ENCODE measurements at places on chromosomes 7 and 10.

GRCh38 chr7:147664541-147664940 is 926.0 kb upstream of the C7orf33 start:
- no peak for DNase-seq

DNA sequence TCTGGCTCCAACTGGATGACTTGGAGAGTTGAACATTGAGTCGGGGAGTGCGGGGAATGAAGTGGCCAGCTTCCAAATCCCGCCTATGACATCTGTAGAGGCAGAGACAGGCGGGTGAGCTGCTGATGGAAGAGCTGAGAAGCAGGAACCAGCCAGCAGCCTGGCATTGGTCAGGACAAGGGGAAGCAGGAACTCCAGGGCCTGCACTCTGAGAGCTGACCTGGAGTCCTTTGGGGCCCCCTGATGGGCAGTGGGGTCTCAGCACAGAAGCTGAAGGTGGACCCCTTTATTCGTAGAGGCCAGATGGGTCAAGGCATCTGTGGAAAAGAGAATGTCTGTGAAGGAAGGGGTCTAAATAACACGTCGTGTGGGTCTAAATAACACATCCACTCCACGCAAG is 57.0 kb downstream of the SEC61G start:
- DNase-seq, result no peak

GRCh38 chr10:48291190-48291589 is 15.3 kb upstream of the MAPK8 start:
- no peak for DNase-seq

DNA sequence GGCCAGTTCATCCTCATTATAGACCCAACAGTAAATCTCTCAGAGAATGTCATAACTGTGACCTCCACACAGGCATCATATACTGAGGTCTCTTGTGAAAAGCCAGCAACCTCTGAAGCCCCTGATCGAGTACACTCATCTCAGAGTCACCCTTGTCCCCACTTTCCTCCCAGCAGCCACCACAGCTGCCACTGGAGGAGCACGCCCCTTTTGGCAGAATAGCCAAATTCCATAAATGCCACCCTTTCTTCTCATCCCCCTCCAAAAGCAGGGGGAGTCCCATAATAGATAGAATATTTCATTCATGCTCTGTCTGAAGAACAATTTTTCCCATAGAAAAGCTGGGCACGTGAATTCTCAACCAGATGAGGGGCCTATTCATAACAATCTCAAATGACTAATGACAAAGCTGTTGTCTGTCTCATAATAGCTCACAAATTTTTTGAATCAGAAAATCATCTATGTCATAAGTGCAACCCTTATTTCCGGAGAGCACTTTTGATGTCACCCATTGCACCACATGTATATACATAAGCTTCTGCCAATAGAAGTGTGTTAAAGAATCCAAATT is 47.4 kb downstream of the SGMS1 start:
- no peak for DNase-seq

- peak; percentile 42 for DNase-seq
Observed at GRCh38 chr7:121366852-121367431, 29.2 kb downstream of the FAM3C start.

GRCh38 chr7:4270941-4271715 is 411.0 kb upstream of the FOXK1 start:
- DNase-seq, result no peak

DNA sequence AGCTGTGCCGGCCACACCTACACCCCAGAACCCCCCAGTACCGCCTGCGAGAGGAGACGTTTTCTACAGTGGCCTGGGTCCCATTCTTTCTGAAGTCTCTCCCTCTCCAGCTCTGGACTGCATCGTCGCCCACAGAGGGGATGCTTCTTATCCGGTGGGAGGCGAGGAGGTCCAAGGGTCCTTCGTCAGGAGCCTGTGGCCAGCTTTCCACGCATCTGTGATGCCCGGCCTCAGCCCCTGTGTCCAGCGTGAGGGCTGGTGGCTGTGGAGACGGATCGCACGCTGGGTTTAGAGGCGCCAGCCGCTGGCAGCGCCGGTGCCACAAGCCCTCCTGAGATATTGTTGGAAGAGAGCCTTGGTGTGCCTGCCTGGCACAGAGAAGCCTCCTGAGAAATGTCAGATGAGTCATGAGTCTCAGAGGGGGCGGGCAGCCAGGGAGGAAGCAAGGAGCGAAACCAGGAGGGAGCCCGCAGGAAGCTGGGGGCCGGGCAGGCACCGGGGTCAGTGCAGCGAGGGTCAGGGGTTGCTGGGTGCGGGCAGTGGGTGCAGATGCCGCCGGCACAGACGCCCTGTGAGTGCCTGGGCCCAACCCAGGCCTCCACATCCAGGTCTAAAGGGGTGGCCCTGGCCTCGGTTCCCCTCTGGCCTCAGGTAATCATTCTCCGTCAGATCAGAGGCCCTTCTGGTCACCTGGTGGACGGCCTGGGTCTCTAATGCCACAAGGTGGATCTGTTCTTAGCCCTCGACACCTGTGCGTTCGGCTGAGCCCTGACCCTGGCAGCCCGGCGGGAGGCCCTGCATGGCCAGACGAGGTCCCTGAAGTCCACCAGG is 86.0 kb upstream of the DIP2C start:
- no peak for DNase-seq

GRCh38 chr10:132845780-132846595 is 60.0 kb upstream of the NKX6-2 start:
- no peak for DNase-seq

- DNase-seq, result no peak
Observed at GRCh38 chr7:95730493-95731280, 41.7 kb upstream of the DYNC1I1 start.

GRCh38 chr10:3179174-3179573 is 6.6 kb upstream of the PITRM1 start:
- DNase-seq, result no peak

- no peak for DNase-seq
Observed at GRCh38 chr10:37732685-37733084, 124.7 kb downstream of the ZNF248 start.

DNA sequence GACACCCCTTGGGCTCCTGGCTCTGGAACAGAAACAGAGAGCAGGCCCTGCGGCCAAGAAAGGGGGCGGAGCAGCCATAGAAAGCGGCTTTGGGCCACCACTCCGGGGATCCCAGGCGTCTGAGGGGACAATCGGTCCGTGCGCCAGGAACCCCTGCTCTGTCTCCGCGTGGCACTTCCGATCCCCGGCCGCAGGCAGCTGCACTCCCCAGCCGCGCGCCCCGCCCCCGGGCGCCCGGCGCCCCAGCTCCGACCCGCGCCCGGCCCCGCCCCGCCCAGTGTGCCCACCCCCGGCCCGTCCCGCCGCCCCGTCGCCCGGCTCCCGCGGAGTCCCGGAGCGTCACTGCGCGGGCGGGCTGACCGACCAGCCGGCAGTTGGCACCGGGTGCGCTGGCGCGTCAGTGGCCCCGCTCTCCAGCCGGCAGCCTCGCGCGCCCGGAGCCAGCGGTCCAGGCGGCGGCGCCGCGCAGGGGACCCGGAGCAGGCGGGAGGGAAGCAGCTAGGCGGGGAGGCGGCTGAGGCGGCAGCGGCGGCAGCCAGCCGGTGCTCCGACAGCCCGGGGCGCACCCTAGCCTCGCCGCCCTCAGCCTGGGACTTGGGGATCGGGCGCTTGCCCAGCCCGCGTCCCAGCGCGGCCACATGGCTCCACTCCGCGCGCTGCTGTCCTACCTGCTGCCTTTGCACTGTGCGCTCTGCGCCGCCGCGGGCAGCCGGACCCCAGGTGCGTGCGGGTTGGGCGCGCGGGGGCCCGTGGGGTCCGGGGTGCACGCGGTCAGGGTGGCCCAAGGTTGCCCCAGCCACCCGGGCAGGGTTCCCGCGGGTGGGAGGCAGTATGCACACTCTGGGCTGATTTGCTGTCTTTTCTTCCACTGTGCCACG is at the start of gene ADAMTS14:
TSS of gene ADAMTS14 (plus strand) at position 342 of the 878 bp plus-strand sequence. CDS start at position 639, 297 bp downstream.
- no peak for DNase-seq

GRCh38 chr7:135159359-135160085 is 11.0 kb downstream of the CYREN start:
- no peak for DNase-seq

- DNase-seq, result no peak
Observed at GRCh38 chr7:159117366-159118196, 27.1 kb downstream of the VIPR2 start.

GRCh38 chr7:150962553-150963399 is 15.3 kb downstream of the KCNH2 start:
- peak; percentile 57 for DNase-seq

GRCh38 chr10:97981816-97982215 is 48.6 kb downstream of the CRTAC1 start:
- no peak for DNase-seq

- DNase-seq, result no peak
Observed at GRCh38 chr10:61346796-61347413, 106.3 kb downstream of the TMEM26 start.

GRCh38 chr7:142303650-142304049 is 45.8 kb upstream of the PRSS58 start:
- DNase-seq, result peak; percentile 34

GRCh38 chr10:114174695-114175188 is 739 bp upstream of the CCDC186 start:
- DNase-seq, result no peak

DNA sequence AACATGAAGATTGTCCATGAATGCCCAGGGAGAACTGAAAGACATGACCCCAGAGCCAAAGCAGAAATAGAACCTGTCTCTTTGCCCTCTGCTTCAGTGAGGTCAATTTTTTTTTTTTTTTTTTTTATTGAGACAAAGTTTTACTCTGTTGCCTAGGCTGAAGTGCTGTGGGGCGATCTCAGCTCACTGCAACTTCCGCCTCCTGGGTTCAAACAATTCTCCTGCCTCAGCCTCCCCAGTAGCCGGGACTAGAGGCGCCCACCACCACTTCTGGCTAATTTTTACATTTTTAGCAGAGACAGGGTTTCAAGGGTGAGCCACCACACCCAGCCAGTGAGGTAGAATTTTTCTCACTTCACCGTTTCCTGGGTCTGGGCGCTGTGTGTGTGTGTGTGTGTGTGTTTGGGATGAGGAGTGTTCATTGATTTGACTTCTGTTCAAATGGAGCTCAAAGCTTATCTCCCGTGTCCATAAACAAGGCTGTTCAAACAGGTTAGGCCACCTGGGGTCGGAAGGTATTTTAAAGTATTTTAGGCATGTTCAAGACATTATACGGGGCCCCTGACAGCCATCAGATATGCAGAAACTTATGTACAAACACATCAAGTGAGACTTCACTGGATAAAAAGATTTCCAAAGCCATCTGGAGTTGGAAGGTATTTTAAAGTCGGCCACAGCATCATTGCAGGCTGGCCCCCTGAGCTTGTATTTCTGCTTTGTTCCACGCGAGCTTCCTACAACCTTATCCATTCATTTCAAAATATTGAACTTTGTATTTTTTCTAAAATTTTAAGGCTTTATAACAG is 93.8 kb downstream of the MAP3K8 start:
- DNase-seq, result no peak

- DNase-seq, result no peak
Observed at GRCh38 chr7:150329331-150330120, 6.2 kb upstream of the ACTR3C start.

DNA sequence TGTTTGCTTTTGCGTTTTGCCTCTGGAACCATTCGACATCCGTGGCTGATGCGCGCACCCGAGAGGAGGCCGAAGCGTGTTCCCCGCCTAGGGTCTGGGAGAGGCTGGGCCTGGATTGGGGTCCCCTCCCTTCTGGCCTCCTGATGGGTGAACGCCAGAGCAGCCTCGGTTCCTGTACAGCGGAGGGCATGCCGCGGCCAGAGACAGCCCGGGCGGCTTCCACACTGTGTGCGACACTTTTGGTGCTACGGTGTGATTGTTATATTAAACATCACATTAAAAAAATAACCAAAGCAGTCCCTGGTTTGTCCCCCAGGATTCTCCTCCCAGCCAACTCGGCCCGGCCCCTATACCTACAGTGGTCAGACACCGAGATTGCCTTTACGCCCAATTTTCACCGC is 3.7 kb upstream of the HOXA7 start:
- DNase-seq, result no peak

GRCh38 chr10:62760401-62760800 is 44.1 kb upstream of the ADO start:
- no peak for DNase-seq

GRCh38 chr10:20931156-20931795 is 34.2 kb upstream of the NEBL start:
- DNase-seq, result no peak

DNA sequence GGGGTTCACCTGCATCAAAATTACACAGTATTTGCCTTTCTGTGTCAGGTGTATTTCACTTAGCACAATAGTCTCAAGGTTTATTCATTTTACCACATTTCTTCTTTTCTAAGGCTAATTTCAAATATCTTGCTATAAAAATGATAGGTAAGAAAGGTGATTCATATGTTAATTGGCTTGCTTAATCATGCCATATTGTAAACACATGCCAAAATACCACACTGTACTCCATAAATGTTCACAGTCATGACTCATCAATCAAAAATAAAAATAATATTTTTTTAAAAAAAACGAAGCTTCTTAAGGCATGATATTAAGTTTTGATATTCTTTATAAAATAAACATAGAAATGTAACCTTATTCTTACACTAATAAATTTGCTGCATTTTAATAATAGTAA is 947.1 kb downstream of the GRM8 start:
- DNase-seq, result no peak

DNA sequence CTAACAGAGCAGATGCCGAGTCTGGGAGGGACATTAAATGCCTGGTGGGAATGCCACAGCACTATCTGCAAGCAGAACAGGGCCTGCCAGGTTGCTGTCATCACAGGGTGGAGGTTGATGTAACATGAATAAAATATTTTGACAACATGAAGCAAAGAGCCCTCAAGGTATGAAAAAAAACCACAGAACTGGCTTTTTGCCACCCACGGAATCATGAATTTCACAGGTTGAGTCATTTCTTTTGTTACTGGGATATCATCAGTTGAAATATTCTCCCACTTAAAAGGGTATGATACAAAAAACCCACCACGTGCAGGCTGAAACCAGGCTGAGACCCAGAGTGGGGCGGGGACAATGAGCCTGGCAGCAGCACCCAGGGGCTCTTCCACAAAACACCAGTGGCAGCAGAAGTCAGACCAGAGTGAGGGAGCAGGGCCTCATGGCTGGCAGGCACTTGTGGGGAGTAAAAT is 220.1 kb downstream of the TNS3 start:
- DNase-seq, result no peak

- DNase-seq, result peak; percentile 48
Observed at GRCh38 chr7:143345428-143345900, 17.0 kb downstream of the FAM131B start.

- no peak for DNase-seq
Observed at GRCh38 chr7:54339073-54339472, 203.1 kb upstream of the VSTM2A start.
